ENCODE measurements at places on chromosomes 16 and 17.

- no peak for DNase-seq
These were observed at the start of gene TMEM204 for GRCh38 chr16:1533443-1533951. TMEM204 (plus strand) TSS chr16:1533666; CDS start chr16:1534276, 610 bp downstream.

- DNase-seq = no peak
These were observed 103.1 kb downstream of the STX8 start for GRCh38 chr17:9472541-9472940.

DNA sequence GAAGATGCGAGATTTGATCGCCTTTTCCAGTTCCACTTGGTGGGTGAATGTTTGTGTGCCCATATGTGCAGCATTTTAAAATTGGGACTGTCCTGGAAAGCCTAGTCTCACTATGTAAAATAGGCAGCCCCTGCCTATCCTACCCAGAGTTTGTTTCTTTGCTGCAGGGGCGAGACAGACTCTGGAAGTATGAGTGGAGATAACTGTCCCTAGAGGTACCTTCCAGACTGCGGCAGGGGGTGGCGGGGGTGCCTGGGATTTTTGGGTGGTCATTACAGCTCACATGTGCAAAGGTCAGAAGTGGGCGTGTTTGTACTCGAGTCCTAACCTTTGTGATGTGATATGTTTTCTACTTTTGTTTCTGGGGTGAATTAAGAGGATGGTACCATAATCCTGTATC, 36.6 kb downstream of the MPRIP start:
- no peak for DNase-seq

DNA sequence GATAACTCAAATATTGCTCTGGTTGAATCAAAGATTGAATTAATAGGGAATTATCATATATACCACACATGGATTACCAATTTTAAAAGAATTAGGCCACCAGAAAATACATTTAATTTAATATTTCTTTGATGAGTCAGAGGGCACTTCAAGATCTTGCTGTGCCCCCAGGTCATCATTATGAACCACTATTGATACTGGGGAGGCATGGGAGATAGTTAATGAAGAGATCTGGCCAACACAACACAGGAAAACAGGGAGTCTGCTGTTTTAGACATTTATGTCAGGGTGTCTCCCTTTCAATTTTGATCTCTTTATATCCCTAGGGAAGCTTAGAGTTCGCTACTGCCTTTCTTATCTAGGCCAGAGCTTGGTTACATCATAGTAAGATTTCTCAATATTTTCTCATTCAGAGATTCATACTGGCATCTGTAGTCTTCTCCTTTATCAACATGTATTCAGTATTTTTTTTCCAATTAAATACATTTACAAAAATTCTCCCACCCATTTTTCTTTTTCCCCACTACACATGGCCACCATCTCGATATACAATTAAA, 158.3 kb upstream of the ZFHX3 start:
- DNase-seq = no peak

DNA sequence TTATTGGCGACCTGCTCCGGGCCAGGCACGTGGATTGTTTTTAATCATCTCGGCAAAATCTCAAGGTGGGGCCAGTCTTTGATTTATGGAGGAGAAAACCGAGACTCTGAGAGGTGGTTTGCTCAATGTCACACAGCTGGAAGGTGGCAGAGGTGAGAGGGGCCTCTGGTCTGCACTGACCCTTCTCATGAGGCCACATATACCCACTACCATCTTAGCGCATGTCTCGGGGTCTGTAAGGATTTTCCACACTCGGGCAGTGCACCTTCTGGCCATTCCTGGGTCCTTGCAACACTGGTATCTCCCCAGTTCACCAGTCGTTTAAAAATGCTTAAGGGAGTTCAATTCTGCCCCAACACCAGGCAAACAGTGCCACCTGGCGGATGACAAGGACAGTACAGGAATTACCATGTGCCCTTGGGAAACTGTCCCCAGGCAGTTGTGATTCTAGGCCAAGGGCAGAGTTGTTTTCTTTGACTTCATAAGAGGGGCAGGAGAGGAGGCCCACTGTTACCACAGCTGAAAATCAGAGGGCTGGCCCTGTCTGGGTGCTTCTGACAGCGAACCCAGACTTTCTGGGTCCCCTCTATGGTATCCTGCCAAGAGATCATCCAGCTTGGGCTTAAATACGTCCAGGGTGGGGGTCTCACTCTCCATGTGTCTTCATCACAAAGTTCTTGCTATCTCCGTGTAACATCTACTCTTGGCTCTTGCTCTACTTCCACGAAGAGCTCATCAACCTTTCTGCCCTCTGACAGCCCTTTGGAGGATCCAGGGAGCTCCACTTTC, 39.4 kb upstream of the RAI1 start:
- DNase-seq = peak; percentile 77

DNA sequence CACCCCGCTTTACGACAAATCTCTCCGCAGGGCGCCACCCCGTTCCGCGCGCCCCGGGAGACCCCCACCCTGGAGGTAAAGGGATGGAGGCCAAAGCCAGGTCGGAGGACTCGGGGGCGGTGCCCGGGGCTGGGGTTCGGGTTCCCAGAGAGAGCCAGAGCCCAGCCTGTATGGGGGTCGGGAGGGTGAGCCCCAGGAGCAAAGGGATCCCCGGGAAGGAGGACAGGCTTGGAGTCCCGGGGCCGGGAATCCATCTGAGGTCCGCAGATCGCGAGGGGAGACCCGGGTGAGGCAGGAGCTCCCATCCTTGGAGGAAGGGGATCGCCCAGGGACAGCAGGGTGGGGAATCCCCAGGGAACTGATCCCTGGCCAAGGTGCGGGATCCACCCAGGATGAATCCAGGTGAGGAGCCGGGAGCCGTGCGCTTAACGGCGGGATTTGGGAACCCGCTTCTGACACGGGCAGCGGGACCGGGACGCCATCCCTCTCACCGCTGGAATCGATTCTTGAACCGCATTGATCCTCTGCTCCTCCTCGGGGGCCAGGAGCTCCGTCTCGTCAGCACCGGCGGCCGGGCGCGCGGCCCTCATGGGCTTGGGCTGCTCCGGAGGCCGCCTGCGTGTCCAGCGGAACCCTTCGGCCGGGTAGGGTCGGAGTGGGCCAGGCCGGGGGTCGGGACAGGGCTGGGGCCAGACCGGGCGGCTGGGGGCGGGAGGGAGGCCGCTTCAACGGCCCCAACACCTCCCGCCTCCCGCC, at the start of gene MMD:
MMD (minus strand) TSS at position 657 of the 756 bp plus-strand sequence; CDS start at position 517, 140 bp downstream.
- DNase-seq = no peak

DNA sequence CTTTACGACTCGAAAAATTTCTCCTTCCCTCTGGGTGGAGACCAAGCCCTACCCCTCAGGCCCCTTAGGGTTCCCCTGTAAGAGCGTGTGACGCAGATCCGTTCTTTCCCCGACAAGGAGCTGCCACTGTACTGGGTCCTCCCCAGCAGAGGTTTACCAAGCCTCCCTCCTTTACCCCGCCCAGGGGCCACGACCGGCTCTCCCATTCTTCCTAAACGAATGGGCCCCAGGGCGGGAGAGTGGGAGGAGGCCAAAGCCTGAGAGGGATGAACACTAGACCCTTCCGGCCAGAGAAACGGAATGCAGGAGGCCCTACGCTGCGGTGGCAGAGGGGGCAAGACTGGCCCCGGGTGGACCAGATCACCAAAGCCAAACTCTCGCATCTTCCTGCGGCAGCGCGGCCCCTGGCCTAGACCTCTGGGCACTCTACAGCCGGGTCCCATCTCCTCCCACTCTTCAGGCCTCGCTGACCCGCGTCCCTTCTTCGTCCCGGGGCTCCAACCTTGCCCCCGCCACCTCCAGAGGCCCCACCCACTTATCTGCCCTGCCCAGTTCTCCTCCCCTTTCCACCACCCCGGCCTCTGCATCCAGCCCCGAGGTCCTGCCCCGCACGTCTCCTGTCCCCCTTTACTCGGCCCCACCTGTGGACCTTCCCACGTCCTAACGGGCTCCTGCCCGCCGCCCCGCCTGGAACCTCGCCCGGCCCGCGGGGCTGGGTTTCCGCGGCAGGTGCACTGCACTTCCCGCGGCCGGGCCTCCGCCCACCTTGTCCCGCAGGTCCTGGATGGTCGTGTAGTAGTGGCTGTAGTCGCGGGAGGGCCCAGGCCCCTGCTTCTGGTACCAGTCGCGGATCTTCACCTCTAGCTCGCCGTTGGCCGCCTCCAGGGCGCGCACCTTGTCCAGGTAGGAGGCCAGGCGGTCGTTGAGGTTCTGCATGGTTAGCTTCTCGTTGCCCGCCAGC, 765 bp downstream of the KRT19 start:
- DNase-seq = no peak

- DNase-seq = no peak
These were observed 19.6 kb upstream of the HOXB9 start for GRCh38 chr17:48645639-48646182.

DNA sequence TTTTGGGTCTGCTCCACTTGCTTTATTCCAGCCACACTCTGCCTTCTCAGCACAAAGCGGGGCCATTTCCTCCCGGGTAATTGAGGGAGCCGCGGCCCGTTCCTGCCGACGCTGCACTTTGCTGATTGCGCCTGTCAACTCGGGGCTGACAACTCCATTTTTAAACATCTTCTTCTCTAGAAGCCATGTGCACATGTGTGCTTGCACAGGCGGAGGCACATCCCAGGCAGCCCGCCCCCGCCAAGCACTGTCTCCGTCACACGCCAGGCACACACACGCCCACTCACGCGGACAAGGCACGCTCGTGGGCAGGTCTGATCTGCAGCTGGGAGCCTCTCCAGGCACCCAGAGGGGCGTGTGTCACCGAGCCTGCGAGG, 63.2 kb downstream of the ENGASE start:
- no peak for DNase-seq

All from effector memory CD8-positive, alpha-beta T cell (primary cell).